Activated B cell treated with CpG ODN at 0.5 μM for 24 hours (primary cell): ENCODE measurements at places on chromosomes 13 and 19.

DNA sequence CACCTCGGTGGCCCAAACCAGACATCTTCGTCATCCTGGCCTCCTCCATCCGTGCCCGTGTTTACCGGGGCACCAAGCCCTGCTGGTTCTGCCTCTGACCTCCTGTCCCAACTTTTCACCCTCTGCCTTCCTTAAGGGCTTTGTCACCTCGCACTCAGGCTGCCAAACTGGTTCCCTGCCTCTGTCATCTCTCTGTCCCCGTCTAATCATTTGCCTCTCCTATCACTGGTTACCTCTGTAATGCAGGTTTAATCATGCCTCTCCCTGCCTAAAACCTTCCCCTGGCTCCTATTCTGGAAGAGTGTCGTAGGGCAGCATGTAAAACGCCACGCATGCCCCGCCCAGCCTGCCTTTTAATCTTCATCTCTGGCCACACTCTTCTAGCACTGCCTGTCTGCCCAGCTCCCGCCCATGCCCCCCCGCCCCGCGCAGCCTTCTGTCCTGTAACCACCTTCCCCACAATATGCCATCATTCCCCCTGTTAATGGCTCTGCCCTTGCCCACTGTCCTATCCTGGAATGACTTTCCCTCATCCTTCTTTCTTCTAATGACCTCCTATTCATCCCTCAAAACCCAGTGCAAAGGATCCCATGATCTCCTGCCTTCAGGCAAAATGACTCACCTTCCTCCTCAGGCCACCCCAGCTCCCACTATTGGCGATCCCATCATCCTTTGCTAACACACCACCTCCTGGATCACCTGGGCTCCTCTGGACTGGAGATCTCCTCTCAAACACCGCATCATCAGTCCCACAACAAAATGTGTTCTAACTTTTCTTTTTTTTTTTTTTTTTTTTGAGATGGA lies 66.7 kb downstream of the PEX11G start:
- DNase-seq, result no peak

GRCh38 chr13:108214441-108215271 lies 680 bp downstream of the LIG4 start:
- DNase-seq, result no peak

DNA sequence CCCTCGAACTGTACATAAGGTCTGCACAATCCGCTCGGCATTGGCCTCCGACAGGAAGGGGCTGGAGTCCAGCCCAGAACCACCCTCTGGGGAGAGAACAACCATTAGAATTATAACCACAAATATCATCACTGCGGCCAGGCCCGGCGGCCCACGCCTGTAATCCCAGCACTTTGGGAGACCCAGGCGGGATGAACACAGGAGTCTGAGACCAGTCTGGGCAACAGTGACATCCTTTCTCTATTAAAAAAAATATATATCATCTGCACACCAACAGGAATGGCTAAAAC lies 11.4 kb downstream of the COQ8B start:
- no peak for DNase-seq

DNA sequence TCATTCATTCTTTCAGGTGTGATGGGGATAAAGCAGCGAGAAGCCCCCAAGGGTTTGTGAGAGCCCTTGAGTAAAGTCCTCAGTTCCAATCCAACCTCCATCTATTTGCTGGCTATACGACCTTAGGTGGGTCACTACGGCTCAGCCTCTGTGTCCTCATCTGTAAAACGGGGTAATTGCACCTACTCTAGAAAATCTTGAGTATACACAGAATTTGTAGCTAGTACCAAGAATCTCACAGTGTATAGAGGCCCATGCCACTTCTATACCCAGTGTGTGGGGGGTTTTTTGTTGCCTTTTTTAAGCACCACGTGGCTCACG lies 406 bp upstream of the DNMT1 start:
- no peak for DNase-seq

DNA sequence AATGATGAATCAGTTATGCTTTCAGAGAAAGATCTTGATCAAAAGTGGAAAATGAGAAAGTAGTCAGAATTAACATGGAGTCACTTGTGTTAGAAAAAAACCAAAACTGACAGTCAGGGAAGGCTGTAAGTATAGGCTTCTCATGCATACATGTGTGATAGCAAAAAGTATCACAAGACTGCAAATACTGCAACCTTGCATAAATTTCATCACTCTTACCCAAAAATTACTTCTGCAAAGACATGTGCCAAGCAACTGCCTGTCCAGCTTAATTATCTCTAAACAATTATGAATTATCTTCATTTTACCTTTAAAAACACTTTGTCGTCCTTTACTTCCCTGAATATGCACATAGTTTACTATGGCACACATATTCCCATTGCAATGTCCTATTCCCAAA lies 2466.4 kb upstream of the PCDH20 start:
- no peak for DNase-seq

DNA sequence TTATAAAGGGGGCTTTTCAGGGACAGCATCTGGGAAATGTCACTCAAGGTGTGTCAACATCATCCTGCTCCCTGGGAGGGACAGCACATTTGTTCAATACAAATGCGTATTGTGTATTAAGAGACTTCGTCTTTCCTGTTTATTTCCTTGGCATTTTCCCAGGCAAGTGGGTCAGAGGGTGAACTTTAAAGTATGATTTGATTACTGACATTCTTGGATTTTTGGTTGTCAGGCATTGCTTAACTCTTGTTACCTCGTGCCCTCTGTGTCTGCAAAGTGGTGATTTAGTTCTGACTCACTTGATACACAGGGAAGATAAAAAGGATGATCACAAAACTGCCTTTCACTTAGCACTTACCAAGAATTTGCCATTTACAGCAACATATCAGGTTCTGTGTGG lies 292.7 kb downstream of the SUCLA2 start:
- no peak for DNase-seq

DNA sequence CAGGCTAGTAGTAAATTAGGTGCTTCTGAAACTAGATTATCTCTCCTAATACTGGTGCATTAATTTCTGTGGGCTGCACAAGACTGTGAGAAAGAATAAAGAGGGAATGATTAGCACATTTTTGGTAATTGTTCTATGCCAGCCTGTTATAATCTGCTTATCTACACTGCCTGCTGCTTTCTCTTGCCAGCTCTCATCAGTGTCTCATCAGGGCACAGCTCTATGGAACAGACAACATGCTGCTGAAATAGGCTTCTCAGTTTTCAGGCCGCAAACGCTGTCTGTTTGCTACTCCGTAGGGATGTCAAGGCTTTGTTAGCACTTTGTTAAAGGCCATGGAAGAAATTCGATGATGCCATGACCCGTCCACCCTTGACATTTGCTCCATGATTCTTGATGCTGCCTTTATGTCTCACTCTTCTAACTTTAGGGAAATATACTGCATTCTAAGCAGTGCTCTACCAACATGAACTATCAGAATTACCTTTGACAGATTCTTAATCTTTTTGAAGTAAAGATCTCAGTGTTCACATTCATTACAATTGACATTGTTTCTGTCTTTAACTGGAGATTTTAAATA lies 84.0 kb upstream of the PRR20A start:
- DNase-seq, result no peak

DNA sequence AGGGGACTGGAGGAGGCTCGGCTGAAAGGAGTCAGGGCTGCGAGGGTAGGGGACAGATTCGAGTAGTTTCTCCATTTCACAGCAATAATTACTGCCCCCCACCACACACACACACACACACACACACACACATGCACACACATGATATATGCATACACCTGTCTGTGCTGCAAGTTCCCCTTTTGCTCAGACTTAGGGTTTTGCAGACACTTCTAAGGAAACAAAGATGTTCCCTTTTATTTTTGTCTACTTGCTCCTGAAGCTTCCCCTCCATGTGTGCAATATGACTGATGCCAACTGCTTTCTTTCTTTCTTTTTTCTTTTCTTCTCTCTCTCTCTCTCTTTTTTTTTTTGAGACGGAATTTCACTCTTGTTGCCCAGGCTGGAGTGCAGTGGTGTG lies 13.4 kb downstream of the MBD3L2B start:
- DNase-seq, result no peak

GRCh38 chr19:53538378-53539109 lies 599 bp downstream of the ZNF331 start:
- DNase-seq, result no peak

DNA sequence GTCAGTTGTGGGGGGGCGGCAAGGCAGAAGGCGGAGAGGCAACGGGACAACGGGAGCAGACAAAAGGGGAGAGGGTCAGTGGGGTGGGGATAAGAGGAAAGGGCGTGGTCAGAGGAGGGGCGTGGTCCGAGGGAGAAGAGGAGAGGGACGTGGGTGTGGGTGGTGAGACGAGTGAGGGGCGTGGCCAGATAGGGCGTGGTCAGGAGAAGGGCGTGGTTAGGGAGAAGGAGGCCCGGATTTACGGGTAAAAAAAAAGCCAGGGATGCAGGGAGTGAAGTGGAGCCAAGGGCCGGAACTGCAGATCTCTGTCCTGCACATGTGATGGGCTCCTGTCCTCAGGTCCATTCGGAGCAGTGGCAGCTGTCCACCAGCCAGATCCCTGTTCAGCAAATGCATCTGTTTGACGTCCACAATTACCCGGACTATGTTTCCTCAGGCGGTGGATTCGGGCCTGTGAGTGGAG lies 21.5 kb downstream of the CPT1C start:
- no peak for DNase-seq

- no peak for DNase-seq
Measured at GRCh38 chr19:18364826-18365528, 21.0 kb upstream of the GDF15 start.

DNA sequence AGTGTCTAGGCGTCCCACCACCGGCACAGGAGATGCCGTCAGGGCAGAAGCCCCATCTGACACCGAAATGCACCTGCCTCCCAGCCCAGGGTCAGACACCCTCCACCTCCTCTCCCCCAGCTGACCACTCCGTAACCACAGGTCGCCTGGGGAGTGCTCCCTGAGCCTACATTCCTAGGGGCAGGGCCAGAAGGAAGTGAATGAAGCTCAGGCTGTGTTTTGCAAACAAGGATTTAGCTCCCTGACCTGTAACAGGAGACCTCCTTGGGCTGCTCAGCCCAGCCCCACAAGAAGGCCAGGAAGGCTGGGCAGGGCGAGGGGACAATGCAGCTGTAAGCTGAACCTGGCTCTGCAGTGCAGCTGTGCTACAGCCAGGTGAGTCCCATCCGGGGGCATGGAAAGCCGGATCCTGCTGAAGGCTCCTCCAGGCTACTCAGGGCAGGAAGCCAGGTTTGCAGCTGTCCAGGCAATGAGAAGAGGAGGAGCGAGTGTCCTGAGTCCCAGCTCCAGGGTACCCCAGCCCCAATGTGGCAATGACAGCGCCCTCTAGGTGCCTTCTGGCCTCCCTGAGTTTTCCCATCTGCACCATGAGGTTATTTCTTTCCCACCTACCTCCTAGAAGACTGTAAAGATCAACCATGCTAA lies 42.1 kb downstream of the RHPN2 start:
- DNase-seq, result no peak

DNA sequence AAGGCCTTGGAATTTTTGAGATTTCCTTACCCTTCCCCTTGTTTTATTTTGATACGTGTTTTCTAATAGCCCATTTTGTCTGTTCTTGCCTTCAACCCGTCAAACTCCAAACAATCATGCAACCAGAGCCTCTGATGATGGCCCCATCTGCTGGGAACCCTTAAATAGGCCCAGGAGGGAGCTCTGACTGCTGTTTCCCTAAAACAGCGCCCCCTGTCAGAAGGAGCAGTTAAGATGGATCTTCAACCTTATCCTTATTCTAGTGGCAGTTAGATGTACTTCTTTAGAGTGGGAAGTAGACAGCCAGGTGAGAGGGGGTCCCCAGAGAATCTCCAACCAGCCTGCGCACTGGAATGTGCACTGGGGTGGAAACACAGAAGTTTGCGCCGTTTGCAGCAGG lies 1031.0 kb upstream of the PCDH9 start:
- no peak for DNase-seq

DNA sequence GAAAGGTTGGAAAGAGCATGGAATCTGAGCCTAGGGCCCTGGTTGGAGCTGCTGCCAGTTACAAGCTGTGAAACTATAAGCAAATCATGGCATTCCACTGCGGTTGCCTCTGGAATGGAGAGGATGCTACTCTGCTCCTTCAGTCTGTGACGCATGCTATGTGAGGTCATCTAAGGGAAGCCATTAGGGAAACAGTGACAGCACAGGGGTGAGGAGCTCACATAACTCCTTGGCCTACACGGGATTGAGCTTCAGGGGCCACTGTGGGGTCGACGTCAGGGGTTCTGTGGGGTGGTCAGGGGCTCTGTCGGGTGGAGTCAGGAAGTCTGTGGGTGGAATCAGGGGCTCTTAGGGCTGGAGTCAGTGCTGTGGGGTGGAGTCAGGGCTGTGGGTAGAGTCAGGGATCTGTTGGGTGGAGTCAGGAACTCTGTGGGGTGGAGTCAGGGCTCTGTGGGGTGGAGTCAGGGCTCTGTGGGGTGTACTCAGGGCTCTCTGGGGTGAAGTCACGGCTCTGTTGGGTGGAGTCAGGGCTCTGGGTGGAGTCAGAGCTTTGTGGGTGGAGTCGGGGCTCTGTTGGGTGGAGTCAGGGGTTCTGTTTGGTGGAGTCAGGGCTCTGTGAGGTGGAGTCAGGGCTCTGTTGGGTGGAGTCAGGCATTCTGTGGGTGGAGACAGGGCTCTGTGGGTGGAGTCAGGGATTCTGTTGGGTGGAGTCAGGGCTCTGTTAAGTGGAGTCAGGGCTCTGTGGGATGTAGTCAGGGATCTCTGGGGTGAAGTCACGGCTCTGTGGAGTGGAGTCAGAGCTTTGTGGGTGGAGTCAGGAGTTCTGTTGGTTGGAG lies 35.8 kb upstream of the MEDAG start:
- DNase-seq, result no peak

GRCh38 chr13:40640202-40640601 lies 26.2 kb downstream of the FOXO1 start:
- no peak for DNase-seq

DNA sequence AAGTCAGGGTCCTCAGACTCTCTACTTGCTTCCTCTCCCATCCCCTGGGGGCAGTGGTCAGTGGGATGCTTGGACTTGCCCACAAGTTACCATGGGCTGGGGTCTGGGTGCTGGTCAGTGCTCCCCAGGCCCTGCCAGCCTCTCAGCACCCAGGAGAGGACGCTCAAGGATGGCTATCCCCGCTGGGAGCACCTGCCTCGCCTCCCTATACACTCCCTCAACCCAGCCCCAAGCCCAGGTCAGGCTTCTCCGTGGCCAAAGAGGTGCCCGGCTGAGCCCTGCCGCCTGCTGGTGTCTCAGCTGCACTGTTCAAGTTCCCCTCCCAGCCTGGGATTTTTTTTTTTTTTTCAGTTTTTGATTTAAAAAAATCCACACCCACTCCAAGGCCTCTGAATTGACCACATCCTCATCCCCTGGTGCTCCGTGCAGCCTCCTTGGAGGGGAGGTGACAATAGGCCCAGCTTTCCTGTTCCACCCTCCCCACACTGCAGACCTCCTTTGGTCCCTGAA lies 10.8 kb downstream of the F2RL3 start:
- no peak for DNase-seq
